ENCODE measurements at places on chromosomes 5 and 9.

DNA sequence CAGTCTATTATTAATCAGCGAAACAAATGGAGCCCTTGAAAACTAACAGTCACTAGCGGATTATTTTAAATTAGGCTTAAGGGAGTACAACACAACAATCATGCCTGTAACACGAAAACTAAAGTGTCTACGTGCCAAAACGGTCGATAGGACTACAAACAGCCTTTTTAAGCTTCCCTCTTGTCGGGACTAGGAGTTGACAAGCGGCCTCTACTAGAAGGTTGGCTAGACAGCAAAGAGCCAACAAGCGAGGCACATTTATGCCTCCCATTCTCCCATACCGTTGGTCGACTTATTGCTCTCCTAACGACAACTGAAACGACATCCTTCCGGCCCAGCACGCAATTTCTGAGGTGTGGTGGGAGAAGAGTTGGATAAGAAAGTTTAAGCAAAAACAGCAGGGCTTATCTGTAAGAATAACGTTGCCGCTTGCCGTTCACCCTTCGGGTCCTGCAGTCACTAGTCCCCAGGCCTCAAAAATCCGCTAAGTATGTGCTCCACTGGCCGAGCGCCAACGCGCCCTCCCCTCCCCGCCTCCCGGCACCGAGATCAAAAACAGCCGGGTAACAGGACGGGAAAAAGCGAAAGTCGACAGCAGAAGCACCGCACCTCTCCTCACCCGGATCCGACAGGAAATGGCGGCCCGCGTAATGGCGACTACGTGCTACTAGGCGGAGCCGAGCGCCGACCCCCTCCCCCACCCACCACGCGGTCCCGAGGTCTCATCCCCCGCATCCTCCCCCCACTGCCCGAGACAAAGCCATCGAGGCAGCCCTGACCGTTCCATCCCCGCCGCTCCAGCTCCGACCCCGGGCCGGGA is 813 bp downstream of the HNRNPK start:
- peak; percentile 91 for DNase-seq

DNA sequence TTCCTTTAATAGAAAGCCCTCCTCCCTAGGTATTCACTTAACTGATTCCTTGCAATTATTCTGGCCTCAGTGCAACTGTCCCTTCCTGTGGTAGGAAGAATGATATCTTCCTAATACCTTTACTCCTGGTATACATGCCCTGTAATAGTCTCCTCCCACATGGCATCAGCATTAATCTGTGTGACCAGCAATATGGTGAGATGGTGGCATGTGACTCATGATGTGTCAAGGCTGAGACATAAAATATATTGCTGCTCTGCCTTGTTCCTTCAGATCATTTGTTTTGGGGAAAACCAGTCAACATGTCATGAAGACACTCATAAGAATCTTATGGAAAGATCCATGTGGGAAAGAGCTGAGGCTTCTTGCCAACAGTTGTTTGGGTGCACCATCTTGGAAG is 149.1 kb upstream of the TRPM3 start:
- no peak for DNase-seq

DNA sequence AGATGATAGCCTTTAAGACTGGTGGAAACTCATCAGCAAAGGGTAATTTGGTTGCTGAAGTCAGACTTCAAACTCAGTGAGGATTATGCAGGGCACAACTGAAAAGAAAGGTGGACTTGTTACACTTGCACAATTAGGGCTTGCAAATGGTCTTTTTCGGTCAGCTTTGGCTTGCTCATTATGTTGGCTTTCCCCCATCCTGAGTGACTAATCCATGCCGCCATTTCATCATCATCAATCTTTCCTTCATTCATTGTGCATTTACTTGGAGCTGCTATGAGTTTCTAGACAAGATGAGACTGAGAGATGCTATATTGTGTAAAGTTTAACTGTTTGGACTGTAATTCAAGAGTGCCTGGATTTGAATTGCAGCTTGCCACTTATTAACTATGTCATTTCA is 134.8 kb upstream of the PPP1R2B start:
- DNase-seq = no peak

GRCh38 chr9:96044401-96044800 is 168.9 kb downstream of the ERCC6L2 start:
- no peak for DNase-seq

DNA sequence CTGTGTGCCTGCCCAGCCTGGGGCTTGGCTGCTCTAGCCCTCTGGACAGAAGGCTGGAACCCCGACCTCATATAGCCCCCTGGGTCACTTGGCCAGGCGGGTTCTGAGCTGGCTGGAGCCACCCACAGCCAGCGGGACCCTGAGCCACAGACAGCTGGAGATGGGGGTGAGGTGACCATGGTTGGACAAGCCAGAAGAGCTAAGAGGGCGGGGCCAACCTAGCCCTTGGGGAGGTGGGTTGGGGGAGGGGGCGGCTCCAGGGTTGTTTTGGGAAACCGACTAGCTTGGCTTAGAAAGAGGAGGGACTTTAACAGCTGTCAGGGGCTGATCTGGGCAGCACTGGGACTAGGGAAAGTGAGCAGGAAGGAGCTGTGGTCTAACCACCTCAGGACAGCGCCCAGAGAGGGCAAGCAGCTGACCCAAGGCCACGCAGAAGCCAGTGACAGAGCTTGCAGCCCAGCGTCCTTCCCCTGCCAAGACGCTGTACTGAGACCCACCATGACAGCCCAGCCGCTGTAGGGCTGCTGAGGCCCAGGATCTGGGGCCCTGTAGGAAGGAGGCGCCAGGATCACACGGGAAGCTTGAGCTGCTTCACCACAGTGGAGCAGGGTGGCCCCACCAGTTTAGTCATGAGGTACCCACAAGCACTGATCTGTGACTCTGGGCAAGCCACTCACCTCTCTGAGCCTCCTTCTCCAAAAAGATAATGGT is 2.2 kb downstream of the AIF1L start:
- peak; percentile 56 for DNase-seq

All from right hindlimb (tissue), 1 donor.